ENCODE measurements at places on chromosomes 7 and 10.
A peak's percentile ranks its signal among the peaks of the same experiment; 100 is the strongest.

DNA sequence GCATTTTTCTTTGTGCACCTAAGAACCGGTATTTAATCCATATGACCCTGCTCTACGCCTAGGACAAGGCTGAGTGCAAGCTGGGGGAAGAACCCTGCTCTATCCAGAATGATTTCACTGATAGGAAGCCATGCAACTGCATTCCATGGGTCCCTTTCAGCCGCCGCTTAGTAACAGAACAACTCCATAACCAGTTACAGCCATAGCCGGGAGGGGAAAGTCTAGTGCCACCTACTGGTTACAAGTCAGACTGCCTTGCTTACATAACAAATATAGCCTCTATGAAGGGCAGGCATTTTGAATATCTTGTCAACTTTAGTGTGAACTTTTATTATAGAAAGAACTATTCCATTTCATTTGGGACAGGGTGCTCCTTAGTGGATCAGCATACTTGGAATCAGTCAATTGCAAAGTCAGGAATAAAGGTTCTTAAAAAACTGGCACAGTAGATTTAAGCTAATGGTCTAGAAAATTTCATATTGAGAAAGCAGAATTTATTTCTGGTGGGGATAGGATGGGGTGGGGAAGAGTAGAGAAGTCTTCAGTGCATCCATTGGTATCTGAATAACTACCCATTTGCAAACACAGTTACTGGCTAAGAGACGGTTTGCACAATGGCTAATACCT is 521.7 kb downstream of the ADRA2A start:
- peak; percentile 9 for DNase-seq

DNA sequence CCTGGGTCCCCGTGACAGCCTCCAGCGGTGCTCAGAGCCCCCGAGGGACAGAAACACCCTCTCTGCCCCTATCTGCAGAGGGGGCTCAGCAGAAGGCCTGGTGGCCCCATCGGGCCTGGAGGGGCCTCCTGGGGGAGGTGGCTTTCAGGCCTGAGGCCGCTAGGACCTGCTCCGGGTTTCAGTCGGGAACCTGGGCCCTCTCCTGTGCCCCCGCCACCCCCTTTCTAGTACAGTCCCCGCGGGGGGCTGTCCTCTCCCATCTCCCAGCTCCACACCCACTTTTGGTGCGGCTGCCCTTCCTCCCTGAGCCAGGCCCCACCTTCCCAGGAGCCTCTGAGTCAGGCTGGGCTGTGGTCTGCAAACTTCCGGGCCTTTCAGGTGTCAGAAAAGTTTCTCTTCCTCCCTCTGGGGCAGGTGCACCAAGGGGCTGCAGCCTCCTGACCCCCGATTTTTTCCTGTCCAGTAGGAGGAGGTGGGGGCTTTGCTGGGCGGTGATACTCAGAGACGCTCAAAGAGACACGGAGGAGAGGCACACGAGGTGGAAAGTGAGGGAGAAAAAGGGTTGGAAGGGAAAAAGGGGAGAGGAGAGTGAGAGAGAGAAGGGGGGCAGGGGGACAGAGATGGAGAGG is 692 bp downstream of the CARD11 start:
- peak; percentile 69 for DNase-seq

- no peak for DNase-seq
Measured at GRCh38 chr7:99031496-99031895, 112.4 kb downstream of the SMURF1 start.

GRCh38 chr10:47176903-47177868 is 122.8 kb upstream of the GDF10 start:
- no peak for DNase-seq

DNA sequence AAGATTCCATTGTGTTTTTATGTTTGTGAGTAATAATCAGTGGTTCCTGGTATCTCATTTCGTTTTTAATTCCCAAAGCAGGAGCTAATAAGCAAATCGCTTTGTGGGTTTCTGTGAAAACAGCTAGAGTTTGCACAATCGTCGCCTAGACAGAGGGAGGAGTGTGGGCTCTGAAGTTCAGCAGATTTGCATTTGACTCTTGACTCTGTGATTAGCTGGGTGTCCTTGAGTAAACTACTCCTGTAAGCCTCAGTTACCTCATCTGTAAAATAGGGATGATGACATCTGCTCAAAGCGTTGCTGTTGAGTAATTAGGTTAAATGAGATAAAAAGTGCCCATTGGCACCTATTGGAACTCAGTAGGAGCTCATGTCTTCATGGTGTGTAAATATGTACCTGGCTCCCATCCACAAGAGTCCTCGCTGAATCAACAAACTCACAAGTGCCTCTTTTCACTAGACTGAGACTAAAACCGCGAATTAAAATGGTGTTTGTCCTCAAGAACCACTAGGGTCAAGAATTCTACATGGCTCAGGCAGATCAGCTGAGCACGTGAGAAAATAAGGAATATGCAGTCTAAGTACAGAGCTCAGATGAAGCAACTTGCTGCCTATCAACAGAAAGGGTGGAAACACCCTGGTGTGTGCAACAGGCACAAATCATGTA is 385.8 kb upstream of the C7orf33 start:
- DNase-seq = no peak

DNA sequence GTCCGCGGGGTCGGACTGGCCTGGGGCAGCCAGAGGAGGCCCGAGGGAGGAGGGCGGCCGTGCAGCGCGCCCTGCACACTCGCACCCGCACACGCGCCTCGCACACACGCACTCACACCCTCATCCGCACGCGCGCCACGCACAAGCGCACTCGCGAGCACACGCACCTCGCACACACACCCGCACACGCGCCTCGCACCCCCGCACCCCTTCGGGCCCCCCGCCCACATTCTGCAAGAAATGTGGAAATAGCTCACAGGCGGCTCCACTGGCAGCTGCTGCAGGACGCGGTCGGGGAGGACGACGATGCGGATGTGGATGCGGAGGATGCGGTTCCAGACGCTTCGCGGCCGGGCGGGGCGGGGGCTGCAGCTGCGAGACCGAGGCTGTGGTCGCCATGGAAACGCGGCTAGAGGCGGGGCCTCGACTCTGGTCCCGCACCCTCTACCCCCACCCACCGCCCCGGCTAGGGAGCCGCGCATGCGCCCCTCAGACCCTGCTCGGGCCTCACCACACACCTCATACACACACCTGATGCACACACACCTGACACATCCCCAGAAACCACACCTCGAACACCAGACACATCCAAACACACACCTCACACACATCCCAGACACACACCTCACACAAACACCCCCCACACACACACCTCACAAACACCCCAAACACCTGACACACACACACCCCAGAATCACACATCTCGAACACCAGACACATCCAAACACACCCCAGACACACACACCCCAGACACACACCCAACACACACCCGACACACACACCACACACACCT is at the start of gene CALY:
Gene CALY (minus strand): TSS at position 320 of the 793 bp plus-strand sequence. CDS start 7,907 bp downstream, outside the sequence.
- DNase-seq = peak; percentile 44

DNA sequence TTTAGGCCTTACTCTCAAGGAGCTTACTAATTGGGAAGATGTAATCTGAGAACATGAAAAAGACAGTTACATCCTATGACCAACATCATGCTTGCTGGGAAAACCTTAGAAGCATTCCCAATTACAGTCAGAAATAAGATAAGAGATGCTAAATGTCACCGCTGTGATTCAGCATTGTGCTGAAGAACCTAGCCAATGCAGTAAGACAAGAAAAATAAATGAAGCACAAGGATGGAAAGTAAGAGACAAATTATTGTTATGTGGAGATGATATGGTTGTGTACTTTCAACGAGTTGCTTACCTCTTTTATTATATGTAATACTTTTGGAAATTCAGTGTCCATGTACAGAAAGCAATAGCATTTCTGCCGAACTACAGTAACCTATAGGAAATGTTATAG is 104.8 kb downstream of the RBM20 start:
- no peak for DNase-seq

DNA sequence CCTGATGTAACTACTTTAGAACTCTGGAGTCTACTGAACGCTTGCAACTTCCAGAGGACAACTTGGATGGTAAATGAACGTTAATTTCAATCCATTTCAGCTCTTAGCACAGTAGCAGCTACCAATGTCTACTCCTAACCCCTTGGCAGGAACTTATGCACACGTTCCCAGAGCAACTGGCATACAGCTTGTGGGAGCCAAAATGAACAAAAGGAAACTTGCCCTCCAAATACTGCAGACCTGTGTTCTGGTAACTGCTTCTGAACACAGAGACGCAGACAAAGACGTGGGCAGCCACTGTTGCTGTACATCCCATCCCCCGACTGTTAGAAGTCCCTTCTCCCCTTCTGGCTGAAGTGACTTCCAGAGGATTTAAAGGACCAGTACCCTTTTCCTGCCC is 61.3 kb downstream of the XPNPEP1 start:
- DNase-seq = no peak

- DNase-seq = no peak
Measured at GRCh38 chr7:50352282-50352681, 47.8 kb downstream of the IKZF1 start.

DNA sequence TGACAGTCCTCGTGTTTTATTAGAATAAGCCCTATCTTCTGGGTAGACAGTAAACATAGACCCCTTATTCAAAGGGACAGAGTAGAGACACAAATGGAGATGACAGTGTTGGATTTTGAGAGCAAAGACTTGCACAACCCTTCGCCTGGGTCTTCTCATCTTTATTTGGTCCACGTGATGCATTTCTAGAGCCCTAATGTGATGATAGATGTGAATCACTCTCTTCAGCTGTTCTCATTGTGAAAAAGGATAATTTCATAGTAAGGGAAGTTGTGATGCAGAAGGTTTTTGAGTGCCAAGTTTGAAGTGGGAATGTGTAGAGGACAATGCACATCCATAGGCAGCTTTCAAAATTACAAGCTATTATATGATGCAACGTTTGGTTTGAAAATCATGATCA is 86.3 kb downstream of the CREB5 start:
- no peak for DNase-seq

DNA sequence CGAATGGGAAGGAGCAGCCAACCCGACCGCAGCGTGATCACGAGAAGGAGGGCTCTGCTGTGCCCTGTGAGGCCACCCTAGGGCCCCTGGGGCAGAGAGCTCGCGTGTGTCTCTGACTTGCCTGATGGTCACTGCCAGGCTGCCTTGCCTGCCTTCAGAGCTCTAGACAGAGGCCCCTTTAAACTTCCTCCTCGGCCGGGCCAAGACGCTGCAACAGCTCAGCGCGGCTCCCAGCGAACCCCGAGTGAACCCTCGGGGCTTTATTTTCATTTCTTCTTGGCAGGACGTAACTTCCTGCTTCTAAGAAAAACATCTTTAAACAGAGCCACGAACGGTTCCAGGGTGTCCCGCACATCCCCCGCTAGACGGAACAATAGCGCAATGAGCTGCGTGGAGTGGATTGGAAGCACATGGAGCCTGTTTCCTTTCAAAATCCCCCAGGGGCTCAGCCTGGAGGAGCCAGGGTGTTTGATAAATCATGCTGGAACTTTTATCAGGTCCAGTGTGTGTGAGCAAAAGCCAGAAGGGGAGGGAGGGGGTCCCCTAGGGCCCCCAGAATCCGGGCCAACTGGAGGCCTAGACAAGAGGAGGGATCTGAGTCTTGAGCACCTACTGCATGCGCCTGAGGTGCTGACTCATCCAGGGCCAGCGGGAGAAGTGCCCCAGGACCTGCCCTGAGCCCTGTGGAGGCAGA is 134.1 kb upstream of the GDF10 start:
- DNase-seq = peak; percentile 17

DNA sequence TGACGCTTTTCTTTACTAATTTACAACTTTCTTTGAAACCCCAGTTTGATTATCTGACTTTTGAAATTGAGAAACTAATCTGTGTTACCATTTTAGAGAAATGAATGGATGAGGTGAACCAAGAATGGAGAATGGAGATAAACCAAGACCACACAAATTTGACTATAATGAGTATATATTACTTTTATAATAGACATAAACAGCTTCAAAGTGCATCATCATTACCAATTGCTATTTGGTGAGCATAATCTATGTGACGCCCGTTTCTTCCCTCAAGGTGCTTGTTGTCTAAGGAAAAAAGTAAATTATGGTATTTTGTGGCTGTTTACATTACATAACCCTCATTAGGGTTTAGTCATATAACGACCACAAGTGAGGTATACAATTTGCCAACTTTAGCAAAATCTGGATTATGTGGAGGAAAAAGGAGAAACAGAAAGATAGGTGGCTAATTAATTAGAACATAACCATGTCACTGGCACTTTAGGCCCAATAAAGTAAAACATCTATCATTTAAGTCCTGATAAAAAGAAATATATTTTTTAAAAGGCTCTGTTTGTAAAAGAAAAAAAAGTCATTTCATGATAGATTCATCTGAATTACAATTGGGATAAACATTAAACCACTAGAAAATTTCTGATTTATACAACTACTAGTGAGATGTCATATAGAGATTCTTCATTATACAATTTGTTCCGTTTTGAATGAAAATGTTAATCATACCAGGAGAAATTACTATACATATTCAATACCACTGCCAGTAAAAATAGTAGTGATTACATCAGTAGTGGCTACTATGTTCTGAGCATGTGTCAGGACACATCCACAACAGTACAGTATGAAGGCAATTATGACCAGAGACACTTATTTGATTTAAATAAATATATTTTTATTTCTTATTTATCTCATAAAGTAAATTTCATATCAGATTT is 118.2 kb upstream of the FAM133B start:
- no peak for DNase-seq

DNA sequence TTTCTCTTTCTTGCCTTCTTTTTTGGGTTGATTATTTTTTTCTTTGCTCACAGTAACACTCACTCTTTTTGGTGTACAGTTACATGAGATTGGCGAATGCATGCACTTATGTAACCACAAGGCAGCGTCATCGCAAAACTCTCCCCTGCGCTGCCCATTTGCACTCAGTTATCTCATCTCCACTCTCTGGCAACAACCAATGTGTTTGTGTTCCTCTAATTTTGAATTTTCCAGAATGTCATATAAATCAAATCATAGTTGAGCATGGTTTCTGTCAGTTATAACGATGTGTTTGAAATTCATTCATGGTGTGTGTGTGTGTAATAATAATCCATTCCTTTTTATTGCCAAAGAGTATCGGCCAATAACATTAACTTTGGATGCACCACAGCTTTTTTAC is 23.0 kb upstream of the IGFBP3 start:
- DNase-seq = no peak

DNA sequence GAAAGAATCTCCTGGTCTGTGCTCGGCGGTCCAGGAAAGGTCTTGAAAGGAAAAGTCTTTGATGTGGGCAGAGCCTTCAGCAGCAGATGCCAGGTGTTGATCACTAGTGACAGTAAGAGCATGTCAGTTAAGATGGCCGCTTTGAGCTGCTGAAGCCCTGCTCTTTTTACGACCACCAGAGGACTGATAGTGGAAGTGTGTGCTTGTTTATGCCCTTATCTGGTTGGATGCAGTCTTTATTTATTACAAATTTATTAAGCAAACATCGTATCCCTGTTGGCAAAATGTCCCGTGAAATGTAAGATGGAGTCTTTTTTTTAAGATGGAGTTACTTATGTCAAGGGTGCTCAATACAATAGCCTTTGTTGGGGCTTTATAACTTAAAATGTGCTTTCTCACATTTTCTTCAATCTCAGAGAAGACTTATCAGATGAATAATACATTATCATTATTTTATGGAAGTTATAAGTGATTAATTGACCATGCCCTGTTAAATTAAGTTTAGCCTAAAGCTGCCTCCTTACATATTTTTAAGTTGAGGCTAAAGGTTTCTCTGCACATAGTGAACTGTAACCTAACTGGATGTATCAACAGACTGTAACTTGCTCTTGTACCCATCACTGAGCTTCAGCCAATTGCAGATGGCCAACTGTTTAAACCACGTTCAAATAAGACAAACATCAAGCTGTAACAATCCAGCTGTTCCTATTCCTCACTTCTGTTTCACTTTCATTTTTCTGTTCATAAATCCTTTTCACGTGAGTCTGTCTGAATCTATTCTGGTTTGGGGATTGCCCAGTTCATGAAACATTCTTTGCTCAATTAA is 97.4 kb upstream of the PIK3CG start:
- no peak for DNase-seq

Measured in activated T-cell treated with anti-CD3 and anti-CD28 coated beads for 48 hours (primary cell).